Activated CD4-positive, CD25-positive, alpha-beta regulatory T cell (primary cell): ENCODE measurements at places on chromosomes 4 and X.
A peak's percentile ranks its signal among the peaks of the same experiment; 100 is the strongest.

DNA sequence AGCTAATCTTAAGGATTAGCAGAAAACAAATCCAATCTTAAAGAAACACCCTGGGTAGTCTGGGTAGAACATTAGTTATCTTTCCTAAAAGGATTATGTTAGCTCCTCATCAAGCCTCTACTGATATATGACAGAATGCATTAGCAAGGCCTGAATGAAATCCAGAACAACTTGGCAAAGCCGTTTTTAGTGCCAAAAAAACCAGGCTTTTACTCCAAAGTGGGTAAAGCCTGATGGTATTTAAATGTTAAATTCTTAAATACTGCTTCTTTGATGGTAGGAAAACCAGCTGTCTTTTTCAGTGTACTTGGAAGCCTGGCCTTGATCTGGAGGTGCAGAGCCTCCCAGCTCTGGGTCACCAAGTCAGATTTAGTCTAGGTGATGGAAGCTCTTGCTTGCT is 120.4 kb downstream of the GATB start:
- DNase-seq, result no peak

DNA sequence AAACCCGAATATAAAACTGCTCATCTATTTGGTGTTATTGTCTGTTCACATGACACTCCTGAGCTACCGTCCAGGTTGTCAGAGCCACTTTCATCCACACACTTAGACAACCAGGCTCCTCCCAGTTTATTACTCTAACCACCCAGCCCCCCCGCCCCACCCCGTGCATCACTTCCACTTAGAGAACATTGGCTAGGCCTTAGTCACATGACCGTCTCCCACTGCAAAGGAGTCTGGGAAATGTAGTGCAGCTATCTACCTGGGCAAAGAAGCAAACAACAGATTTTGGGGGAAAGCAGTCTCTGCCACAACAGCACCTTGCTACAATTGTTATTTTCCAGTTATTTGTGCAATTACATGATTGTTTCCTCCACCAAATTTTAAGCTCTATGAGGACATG is 57.6 kb upstream of the RBPJ start:
- DNase-seq, result no peak

DNA sequence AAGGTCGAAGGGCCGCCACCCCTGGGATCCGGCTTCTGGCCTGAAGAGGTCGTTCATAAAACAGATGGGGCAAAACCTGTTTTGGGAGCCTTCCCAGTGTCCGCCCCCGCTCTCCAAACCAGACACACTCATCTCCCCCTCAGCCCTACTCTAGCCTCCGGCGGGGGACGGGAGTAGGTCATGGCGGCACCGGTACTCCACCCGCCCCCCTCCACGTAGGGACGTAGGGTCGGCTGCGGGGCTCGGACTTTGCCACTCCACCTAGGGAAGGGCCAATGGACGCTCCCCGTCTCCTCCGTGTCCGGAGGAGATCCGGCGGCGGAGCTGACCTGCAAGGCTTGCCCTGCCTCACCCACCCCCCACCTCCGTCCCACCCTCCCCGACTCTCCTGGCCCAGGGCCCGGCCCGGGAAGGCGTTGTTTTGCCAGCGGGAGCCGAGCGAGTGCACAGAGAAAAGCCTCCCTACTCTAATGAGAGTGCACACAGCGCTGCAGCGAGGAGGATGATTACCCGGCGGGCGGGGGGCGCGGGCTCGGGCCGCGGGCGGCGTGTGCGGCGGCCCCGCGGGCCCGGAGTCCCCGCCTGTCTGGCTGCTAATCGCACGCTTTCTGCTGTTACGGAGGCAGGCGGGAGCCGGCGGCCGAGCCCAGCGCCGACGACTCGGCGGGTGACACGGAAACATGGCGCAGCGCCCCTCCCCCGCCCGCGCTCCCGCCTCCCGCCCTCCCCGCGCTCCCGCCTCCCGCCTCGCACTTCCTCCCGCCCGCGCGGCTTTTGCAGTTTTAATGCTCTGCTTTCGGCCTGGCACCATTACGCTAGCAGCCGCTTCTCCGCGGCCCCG is 8.3 kb upstream of the BCOR start:
- peak; percentile 43 for DNase-seq

- no peak for DNase-seq
Measured at GRCh38 chr4:41329361-41329760, 72.6 kb downstream of the UCHL1 start.

- DNase-seq, result no peak
Measured at GRCh38 chr4:22897520-22898108, 204.9 kb downstream of the GBA3 start.

GRCh38 chr4:8378776-8379175 is 61.7 kb downstream of the ACOX3 start:
- no peak for DNase-seq

DNA sequence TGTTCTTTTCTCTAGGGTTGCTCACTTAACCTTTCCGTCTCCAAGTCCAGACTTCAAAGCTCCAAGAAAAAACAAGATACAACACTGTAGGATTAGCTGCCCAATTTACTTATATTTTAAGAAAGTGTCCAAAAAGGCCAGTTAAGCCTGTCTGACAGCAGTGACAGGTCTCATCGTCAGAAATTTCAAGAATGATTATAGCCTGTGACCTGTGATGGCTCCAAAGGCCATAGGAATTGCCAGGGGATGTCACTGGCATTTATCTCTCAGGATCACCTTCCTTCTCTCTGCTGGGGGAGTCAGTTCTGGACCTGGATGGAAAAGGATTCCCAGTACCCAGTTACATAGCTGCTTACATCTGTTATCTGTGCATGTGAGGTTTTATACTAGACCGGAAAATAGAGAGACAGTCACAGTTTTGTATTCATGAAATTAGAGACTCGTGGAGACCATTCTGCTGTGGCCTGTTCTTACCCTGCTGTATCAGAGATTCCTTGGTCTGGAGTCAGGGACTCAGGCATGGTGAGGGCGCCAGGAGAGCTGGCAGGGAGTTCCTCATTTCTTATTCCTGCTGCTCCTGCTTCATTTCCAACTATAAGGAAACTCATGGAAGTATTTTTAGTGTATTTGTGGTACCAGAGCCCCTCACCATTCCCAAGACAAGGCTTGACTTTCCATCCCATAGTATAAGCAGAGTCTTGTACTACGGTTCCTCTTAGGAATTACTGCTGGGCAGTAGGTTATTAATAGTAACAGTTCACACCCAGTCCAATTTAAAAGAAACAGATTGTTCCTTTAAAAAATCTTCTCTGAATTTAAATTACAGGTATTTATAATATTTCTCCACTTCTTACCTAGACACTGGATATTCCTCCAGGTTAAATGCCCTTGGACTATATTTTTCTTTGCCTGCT is 220.8 kb downstream of the SHROOM3 start:
- DNase-seq, result no peak

- DNase-seq, result no peak
Measured at GRCh38 chrX:69100478-69100877, 64.8 kb downstream of the PJA1 start.

GRCh38 chrX:40855932-40856515 is 120.7 kb upstream of the MED14 start:
- DNase-seq, result no peak
